ENCODE measurements at places on chromosomes 2 and 18. TPM values are rescaled to one million over a fixed set of nuclear protein-coding genes. Genes with fewer than 3 reads are reported as not detected.

The LAMA3 gene
- 1.4 TPM for total RNA-seq

The SH3RF3 gene
- total RNA-seq = 3.0 TPM

The RAPGEF4 gene
- 0.24 TPM for total RNA-seq

The CPO gene
- not detected for total RNA-seq

The ECEL1 gene
- not detected for total RNA-seq

The CRACDL gene
- total RNA-seq = 1.3 TPM

The GPR35 gene
- 0.33 TPM for total RNA-seq

The ZSWIM2 gene
- not detected for total RNA-seq

The KCNE4 gene
- 2.0 TPM for total RNA-seq

The HJURP gene
- total RNA-seq = 86.3 TPM

The EFEMP1 gene
- total RNA-seq = 292 TPM

The MAP3K20 gene
- 27.7 TPM for total RNA-seq

DNA sequence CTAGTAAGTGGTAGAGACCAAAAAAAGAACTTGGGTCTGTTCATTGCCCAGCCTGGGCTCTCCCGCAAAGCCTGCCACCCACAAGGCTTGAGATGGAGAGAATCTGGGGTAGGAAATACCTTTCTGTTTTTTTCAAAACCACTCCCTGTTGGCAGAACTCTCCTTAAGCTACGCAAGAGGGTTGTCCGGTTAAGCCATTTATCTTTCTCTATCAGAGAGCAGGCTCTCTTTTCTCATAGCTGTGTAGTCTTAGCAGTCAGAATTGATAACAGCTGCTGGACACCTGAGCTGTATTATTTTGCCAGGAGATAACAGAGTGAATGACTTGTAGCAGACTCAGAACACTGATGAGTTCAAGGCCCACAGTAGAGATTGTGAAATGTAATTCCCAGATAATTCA lies 1088.1 kb downstream of the TSN start:
- peak; percentile 21 for DNase-seq

DNA sequence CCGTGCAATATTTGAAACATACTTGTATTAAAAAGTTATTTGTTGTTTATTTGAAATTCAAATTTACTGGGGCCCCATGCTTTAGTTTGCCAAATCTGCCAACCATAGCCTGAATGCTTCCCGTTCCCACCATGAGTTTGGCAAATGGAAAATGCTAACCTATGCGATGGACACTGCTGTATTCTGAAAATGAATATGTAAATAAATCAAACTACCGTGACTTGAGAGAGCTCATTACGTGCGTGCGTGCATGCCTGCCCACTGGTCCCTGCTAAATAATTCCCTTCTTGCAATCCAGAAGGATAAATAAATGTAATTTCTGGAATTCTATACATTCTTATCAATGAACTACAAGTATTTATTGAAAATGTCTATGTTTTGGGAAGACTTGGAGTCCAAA lies 3.2 kb downstream of the BOD1L2 start:
- no peak for DNase-seq

DNA sequence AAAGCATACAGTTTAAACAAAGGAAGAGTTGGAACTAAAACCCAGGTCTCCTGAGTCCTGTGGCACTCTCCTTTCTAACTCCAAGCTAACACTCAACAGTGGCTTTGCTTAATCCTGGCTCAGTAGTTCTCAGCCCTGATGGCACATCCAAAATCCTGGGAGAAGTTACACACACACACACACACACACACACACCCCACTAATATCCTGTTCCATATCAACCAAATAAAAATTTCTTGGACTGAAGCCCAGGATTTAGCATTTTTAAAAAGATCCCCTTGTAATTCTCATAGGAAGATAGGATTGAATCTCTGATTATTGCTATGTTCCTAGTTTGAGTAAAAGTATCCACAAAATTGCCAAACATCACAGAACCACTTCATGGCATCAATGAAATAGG lies 136.1 kb upstream of the RIOK3 start:
- DNase-seq = no peak

DNA sequence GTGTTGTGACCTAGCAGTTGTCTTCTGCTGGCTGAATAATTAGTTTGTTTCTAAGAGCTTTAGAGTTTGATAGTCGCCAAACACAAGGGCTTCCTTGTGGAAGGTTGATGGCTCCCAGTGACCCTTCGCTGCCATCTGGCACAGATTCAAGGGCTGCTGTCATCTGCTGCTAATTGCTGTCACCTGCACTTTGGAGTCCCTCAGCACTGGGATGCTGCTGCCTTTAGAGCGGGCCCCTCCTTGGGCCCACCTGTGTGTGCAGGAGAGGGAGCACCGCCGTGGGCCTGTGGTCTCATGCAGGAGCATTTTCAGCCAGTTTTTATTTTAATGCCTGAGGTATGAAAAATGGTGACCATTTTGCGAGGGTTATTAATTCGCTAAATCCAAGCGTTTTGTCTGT lies 154.0 kb upstream of the NFATC1 start:
- no peak for DNase-seq

DNA sequence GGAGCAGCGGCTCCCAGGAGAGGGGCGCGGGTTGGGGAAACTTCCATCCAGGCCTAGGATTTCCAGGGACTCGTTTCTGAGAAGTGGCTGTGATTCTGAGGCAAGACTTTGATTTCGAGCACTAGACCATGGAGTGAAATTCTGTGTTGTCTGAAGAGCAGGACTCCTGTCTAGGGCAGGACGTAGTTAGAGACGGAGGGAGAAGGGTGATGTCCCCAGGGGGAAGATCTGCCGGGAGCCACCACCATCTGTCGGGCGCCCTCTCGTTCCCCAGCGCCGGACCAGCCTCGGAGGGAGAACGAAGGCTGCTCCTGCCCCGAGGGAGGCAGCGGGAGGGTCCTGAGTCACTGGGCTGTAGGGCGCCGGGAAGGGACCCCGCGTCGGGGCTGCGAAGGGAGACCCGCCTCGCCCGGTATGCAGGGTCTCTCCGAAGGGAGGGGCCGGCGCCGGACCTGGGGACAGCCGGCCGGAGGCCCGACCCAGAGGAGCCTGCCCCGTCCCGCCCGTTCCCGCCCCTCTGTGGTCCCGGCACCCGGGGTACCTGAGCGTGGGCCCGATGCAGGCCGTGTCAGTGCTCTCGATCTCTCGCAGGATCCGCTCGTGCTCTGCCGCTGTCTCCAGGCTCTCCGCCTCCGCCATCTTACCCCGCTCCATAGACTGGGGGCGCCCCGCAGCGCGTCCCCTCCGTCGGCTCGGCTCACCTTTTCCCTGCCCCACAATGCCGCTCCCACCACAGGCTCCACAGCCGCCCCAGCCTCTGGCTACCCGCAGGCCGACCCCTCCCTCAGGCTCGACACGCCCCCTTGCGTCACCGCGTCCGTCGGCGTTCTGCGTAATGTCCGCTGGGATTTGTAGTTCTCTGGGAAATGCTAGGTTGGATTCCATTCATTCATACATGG lies at the start of gene EXOC6B:
TSS of gene EXOC6B (minus strand) at position 777 of the 899 bp plus-strand sequence.
- peak; percentile 96 for DNase-seq

- DNase-seq = no peak
Measured at GRCh38 chr2:109473616-109474318, 140.0 kb downstream of the SEPTIN10 start.

GRCh38 chr2:26241928-26242436 lies 2.5 kb downstream of the HADHA start:
- DNase-seq = no peak

GRCh38 chr2:23449413-23449812 lies 64.4 kb downstream of the KLHL29 start:
- DNase-seq = no peak

DNA sequence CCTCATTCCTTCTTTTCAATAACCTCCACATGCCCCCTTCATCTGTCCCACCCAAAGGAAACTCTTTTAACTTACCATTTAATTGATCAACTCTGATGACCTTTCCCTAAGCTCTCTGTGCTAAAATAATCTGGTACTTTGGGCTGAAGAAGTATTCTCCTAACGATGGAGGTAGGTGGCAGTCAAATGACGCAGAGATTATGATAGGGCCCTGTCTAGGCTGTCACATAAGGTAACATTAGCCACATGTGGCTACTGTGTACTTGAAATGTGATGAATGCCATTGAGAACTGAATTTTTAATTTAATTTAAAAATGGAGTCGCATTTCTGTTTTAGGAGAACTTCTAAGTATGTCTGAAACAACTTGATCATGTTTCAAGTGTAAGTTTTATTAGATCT lies 140.5 kb upstream of the TNP1 start:
- no peak for DNase-seq

- no peak for DNase-seq
Measured at GRCh38 chr18:55289775-55290174, 298.2 kb downstream of the TCF4 start.

- DNase-seq = no peak
Measured at GRCh38 chr2:101921319-101921952, 70.3 kb upstream of the IL1R2 start.

DNA sequence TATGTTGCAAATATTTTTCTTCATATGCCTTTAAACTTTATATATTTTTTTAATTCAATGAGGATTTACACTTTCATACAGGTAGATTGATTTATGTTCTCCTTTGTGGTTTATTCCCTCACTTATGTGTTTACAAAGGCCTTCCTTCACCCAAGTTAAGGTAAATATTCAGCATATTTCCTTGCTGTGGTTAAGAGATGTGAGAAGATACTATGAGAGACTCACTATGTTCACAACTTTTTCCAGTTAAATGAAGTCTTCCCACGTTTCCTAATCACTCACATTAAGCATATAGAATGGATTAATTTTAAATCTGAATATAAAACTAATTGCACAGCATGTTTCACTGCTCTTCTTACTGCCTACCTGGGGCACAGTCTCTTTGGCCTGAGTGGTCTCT lies 597 bp downstream of the PECR start:
- no peak for DNase-seq

- DNase-seq = no peak
Measured at GRCh38 chr2:104312684-104313083, 541.2 kb upstream of the POU3F3 start.

DNA sequence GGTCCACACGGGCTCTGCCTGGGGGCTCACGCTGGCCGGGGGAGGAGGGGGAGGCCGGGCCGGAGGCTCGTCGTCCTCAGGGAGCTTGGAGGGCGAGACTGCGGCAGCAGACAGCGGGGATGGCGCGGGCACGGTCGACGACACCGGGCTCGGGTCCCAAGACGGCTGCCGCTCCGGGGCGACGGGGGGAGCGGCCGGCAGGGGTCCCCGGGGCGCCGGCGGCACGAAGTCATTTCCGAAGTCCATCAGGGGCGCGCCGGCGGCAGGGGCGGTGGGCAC lies 491 bp downstream of the RTN4 start:
- no peak for DNase-seq

DNA sequence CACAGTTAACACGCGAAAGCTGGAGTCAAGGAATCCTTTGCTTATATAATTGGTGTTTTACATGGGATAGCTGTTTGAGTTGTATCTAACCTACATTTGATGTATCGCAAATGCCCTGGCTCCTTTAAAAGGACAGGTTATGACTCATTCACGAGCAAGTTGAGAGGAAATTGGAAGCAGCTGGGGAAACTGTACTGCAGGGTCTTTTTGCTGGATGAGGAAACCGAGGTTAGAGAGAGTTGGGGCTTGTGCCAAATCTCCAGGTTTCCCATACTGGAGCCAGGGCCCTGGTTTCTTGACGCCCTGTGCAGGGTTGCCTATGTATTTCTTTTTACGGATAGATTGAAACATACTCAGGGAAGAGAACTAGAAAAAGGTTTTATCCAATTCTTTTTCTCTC lies 60.0 kb upstream of the SPTBN1 start:
- peak; percentile 24 for DNase-seq

GRCh38 chr2:201959198-201959597 lies 74.5 kb upstream of the FZD7 start:
- no peak for DNase-seq
